ENCODE measurements at places on chromosomes 12 and 14. TPM values are rescaled to one million over a fixed set of nuclear protein-coding genes. Genes with fewer than 3 reads are reported as not detected.

The COX8C gene
- polyA plus RNA-seq, result not detected

The AKAP5 gene
- 0.04 TPM for polyA plus RNA-seq

DNA sequence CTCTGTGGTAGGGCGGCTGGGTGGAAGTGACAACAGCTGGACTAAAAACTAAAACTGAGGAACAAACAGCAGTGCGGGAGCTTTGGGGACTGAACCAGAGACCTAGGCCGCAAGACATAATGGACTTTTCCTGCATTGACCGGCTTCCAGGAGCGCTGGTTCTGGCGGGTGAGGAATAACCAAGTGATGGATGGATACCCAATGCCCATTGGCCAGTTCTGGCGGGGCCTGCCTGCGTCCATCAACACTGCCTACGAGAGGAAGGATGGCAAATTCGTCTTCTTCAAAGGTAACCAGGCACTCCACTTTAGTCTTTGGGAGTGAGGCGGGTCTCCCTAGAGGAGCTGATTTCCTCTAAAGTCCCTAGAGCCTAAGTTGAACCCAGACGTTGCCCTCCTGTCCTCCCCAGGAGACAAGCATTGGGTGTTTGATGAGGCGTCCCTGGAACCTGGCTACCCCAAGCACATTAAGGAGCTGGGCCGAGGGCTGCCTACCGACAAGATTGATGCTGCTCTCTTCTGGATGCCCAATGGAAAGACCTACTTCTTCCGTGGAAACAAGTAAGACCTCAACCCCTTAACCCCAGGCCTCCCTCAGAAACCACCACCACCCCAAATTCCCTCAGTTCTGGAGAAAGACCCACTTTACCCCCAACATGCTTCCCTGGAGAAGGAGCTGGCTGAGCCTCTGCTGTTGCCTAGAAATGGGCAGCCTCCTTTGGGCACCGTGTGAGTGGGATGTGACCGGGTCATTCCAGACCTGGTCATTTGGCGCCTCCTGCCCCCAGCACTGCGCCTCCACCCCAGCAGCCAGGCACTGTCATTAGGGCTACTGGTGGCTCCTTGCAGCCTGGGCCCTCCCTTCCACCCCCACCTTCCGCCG lies 8.1 kb downstream of the MMP14 start:
- H3K4me3 ChIP-seq, result no peak overlapping the region
- DNase-seq, result no peak
- no peak overlapping the region for H3K27ac ChIP-seq
- H3K36me3 ChIP-seq, result peaks cover 34% of the 10 kb centered on the region
- no peaks in the 10 kb centered on the region for H3K27me3 ChIP-seq

- no peaks in the 10 kb centered on the region for H3K4me1 ChIP-seq
- no peak overlapping the region for H3K4me3 ChIP-seq
- no peak overlapping the region for H3K27ac ChIP-seq
- no peaks in the 10 kb centered on the region for H3K36me3 ChIP-seq
- no peak for DNase-seq
These were observed 9.8 kb upstream of the HRK start for GRCh38 chr12:116891019-116891418.

- H3K4me1 ChIP-seq, result no peaks in the 10 kb centered on the region
- DNase-seq, result no peak
- no peaks in the 10 kb centered on the region for H3K36me3 ChIP-seq
- no peak overlapping the region for H3K27ac ChIP-seq
- no peak overlapping the region for H3K4me3 ChIP-seq
- no peaks in the 10 kb centered on the region for H3K27me3 ChIP-seq
These were observed 30.0 kb upstream of the WSCD2 start for GRCh38 chr12:108099073-108099472.

GRCh38 chr14:64509036-64509435 lies 4.5 kb downstream of the ZBTB1 start:
- peaks cover 3% of the 10 kb centered on the region for H3K4me1 ChIP-seq
- H3K4me3 ChIP-seq, result no peak overlapping the region
- no peak for DNase-seq
- no peak overlapping the region for H3K27ac ChIP-seq
- H3K36me3 ChIP-seq, result no peaks in the 10 kb centered on the region

The VRTN gene
- 0.05 TPM for polyA plus RNA-seq

DNA sequence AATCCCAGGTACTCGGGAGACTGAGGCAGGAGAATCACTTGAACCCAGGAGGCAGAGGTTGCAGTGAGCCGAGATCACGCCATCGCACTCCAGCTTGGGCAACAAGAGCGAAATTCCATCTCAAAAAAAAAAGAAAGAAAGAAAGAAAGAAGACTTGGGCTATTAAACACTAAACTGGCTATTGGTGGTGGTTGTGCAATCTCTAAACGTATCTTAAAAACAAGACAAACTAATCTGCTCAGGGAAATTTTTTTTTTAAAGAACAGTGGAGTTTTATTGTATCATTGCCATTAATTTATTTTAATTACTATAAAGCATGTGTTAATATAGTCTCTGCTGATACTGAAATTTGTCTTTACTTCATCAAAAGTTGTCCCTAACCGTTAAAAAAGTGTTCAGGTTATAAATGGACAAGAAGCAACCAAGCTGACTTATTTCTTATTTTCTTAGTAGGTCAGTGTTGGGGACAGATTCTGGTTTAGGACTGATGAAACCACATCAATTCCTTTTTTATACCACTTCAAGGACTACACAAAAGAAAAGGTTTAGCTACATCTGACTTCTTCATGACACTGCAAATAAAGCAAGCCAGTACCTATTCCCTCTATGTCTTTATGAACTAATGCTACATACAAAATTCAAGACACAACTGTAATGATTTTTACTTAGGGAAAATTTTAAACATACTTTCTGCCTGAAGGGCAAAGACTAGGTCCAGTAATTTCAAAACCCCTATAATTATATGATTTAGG lies 68.7 kb upstream of the KRAS start:
- no peak for DNase-seq
- no peak overlapping the region for H3K27ac ChIP-seq

DNA sequence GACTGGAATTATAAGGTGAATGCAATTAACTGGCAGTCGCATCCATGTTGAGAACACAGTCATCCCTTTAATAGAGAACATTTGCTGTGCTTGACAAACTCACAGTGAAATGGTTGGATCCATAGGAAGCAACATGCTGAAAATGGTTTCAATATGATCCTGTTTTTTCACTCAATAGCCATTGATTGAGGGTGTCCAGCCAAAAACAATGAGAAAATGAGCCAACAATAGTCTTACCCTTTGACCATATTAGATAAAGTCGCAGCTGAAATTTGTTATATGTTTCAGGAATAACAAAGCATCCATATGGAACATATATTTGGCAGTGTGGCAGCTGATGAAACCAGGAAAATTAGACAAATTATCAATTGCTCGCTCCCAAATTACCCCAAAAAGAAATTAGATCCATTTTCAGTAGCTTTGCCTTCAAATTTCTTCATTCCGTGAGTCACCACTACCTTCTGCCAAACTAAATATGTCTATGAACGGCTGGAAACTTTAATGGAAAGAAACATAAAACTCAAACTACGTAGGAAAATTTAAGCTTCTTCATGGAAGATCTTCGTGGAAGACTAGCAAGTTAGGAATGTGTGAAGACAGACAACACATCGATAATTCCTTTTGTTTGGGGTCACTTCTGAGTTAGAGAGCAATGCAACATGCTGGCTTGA lies 17.4 kb downstream of the IGF1 start:
- H3K27ac ChIP-seq, result no peak overlapping the region
- no peak for DNase-seq
- H3K36me3 ChIP-seq, result no peaks in the 10 kb centered on the region
- H3K27me3 ChIP-seq, result no peaks in the 10 kb centered on the region
- H3K4me3 ChIP-seq, result no peak overlapping the region

DNA sequence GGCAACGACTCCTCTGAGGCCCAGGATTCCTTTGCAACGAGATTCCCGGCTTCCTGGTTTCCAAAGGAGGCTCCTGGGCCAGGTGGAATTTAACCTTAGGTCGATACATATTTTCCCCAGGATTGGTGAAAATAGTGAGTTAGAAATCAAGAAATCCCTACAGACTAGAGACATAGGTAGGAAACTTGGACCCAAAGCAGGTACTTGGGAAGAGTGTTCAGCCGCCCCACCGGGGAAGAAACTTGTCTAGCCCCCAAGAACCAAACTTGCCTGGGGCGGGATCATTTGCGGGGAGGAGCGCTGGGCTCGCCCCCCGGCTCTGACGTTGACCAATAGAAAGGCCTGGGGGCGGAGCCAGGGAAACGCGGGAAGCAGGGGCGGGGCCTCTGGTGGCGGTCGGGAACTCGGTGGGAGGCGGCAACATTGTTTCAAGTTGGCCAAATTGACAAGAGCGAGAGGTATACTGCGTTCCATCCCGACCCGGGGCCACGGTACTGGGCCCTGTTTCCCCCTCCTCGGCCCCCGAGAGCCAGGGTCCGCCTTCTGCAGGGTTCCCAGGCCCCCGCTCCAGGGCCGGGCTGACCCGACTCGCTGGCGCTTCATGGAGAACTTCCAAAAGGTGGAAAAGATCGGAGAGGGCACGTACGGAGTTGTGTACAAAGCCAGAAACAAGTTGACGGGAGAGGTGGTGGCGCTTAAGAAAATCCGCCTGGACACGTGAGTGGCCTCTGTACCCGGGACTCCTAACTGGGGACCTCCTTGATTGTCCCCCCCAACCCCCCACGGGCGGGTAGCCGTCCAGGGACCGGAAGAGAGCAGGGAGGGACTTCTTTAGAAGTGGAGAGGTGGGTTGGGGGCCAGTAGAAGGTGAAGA lies at the start of gene CDK2:
Gene CDK2 (plus strand): TSS at position 423 of the 874 bp plus-strand sequence. CDS start 179 bp downstream, at position 602.
- peak within 1 kb of the TSS; percentile 78 for H3K4me3 ChIP-seq
- H3K27me3 ChIP-seq, result no peaks in the 10 kb centered on the region

GRCh38 chr12:124833693-124834122 lies 30.0 kb downstream of the SCARB1 start:
- no peaks in the 10 kb centered on the region for H3K27me3 ChIP-seq
- no peaks in the 10 kb centered on the region for H3K36me3 ChIP-seq
- no peak overlapping the region for H3K4me3 ChIP-seq
- DNase-seq, result no peak
- no peak overlapping the region for H3K27ac ChIP-seq

Data from pancreas (tissue), 10 donors.